NCI-H2081 treated with DMSO at 0.1 percent for 48 hours (cell line): ENCODE measurements at places on chromosomes 4 and X.

- no peak for DNase-seq
These were observed 275.8 kb upstream of the IL1RAPL1 start for GRCh38 chrX:28311466-28311865.

DNA sequence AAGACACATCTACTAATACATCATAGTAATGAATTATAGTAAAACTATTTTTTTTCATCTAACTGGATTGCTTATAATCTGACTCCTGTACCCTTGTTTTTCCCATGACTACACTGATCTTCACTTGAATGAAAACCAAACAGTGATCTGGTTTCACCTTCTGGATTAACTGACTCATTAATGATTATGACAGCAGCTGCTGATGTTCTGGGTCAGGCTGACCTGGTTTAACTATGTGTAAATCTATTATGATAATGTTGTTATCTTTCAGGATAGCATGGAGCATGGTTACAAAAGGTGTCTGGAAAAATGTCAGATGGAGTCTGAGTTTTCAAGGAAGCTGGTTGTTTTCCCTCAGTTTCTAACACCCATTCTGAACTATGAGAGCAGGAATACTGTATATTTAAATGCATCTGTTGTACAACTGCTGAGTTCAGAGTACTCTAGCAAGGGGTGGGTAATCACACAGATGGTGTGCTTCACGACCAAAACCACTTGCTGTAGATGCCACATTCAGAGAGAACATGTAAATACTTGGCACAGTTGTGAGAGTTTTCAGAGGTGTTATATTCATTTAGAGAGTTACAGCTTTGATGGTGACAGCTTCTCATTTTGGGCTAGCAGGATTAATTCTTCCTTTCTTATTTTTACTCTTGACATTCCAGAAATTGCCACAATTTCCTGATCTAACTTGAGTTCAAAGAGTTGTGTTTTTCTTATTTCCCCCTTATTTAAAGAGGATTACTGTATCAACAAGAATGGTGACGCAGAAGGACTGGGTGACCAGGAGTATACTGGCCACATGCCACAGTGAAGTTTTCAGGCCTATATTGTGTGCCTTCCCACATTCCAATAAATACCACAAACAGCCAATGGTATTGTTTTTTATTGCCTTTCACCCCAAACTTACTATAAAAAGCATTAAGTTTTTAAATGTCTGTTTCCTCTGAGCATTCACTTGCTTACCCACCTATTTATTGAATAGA, 249.7 kb upstream of the TET2 start:
- DNase-seq: no peak

- no peak for DNase-seq
These were observed 707.5 kb upstream of the ACTRT1 start for GRCh38 chrX:128759745-128760144.

DNA sequence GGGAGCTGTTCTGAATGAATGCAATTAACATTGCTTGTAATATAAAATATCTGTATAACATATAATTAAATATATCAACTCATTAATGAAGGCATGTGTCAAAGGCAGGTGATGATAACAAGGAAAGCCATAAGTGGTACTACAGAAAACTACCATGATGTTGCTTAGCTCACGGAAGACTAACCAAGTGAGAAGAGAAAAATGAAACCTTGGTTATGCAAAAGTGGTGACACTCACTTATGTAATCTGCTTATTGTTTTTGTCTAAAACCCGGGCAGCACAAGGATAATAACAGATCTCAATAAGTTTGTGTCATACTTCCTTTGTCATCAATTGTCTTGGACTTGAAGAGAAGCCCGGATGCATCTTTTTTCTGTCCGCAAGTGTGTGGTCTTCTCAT, 156.4 kb downstream of the HS6ST2 start:
- DNase-seq: no peak

DNA sequence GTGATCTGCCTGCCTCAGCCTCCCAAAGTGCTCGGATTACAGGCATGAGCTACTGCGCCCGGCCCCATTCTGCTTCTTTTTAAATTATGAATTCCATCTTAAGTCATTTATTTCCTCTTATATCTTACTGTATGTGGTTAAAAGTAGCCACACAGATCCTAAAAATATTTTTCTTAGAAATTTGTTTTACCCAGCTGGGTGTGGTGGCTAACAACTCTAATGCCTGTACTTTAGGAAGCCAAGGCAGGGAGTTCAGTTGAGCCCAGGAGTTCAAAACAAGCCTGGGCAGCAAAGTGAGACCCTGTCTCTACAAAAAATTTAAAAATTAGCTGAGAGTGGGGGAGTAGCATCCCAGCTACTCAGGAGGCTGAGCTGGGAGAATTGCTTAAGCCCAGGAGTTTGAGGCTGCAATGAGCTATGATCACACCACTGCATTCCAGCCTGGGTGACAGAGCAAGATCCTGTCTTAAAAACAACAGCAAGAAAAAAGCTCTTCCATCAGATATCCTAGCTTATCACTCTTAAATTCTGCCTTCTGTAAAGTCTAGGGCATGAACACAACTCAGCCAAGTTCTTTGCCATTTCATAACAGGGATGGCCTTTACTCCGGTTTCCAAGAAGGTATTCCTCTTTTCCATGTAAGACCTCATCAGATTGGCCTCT, 15.1 kb upstream of the AFF1 start:
- DNase-seq: no peak

DNA sequence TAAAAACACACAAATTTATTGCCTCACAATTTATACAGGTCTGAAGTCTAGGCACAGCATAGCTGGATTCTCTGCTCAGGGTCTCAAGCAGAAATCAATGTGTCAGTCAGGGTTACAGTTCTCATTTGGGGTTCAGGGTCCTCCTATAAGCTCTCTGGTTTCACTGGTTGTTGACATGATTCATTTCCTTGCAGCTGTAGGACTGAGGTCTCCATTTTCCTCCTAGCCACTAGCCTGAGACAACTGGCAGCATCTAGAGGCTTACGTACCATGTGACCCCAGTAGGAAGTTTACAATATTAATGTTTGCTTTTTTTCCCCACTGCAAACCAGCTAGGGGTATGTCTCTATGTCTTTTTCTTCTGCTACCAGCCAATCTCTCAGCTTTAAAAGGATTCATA, 102.5 kb downstream of the CPEB2 start:
- no peak for DNase-seq

DNA sequence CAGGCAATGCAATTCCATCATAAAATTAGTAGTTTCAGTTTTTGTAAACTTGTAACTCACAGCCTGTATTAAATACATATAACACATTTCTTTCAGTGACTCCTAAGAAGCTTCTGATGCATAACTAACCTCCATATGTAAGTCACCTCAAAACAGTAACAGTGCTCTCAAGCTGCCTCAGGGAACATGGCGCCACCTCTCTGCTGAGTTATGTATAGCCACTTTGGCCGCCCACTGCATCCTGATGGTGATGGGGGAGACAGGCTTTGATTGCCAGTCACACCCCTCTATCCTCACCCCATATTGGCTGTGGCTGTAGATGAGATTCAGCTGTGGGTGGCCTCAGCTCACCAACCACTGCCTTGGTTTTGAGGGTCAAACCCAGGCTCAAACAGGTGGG, 54.3 kb downstream of the LRBA start:
- DNase-seq: no peak

GRCh38 chr4:164508097-164508496, 245.8 kb upstream of the SMIM31 start:
- no peak for DNase-seq

GRCh38 chrX:150213481-150214030, 149.6 kb upstream of the MAMLD1 start:
- DNase-seq: no peak

DNA sequence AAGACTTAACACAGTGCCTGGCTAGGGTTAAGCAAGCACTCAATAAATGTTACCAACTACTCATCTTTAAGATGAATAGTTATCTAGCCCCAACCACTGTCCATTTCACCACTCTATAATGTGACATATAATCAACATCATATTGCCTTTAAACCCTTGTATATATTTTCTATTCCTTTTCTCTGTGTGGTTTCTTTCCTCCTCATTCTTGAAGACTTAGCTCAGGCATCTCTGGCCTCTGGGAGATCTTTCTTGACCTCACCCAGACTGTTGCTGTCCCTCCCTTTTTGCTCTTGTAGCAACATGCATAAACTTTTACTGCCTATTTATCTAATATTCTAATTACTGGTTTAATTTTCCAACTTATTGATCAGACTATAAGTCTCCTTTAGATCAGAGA, 249.9 kb upstream of the MAB21L2 start:
- no peak for DNase-seq

DNA sequence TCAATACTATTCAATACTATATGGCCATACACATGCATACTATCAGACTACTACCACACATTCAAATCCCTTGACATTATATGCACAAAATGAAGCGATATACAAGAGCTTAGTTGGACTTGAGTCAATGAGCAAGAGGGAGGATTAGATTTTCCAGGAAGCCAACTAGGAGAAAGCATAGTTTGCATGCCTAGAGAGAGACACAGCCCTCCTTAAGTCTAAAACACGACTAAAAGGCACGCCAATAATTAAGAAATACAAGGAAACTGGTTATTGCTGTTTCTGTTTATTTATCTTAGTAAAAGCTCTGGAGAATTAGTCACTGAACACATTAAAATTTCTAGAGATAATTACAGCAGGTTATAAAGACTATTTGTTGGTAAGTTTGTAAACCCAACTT, 21.8 kb downstream of the MBNL3 start:
- DNase-seq: no peak

GRCh38 chrX:74450803-74451449, 29.6 kb downstream of the SLC16A2 start:
- DNase-seq: no peak

GRCh38 chr4:173821876-173822275, 291.8 kb upstream of the HAND2 start:
- DNase-seq: no peak

- DNase-seq: no peak
These were observed 11.0 kb upstream of the CLDN24 start for GRCh38 chr4:183333202-183333601.

- no peak for DNase-seq
These were observed 38.0 kb downstream of the NUP62CL start for GRCh38 chrX:107168257-107168656.

DNA sequence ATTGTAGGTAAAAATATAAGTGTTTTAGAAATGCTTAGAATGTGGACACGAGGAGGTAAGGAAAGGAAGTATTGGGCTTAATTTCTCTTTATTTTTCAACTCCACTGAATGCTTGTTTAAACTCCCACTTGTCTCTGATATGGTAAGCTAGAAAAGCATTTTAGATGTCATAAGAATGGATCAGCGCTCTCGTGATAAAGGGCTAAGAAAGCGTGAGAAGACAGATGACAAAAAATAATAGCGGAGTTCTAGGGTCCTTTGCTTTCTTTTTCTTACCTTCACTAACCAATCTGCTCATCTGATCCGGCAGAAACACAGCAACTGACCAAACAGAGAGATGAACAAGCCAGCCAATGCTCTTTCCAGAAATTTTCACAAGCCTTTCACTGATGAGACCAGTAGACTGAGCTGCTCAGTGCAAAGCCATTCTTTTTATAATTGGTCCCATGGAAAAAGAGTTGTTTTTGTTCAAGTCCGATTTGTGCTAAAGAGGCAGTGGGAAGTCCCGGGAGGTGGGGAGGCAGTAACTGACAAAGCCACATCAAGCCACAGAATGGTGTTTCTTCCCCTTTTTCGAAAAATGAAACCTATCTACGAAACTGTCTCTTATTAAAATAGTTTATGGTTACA, at the start of gene TASL:
TSS of gene TASL (minus strand) at position 405 of the 630 bp plus-strand sequence. CDS start 17,411 bp downstream, outside the sequence.
- DNase-seq: no peak

DNA sequence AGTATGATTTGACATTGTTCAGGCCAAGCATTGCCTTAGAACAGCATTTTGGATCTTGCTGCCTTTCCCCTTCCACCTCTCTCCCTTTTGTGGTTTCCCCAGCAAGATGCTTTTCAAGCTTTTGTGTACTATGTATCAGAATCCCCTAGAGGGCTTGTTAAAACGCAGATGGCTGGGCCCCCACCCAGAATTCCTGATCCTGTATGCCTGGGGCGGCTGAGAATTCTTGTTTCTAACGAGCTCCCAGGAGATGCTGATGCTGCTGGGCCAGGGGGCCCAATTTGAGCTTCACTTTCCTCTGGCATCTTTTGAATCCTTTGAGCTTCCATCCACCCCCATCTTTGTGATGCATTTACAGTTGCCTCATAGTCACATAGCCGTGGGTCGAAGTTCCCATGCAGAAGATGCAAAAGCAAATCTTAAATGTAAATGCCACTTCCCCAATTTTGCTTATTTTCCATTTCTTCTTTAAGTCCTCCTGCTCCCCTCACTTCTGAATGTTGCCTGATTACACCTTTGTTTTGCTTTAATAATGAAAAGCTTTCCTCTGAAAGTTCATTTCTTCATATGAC, 18.5 kb downstream of the HCCS start:
- no peak for DNase-seq

DNA sequence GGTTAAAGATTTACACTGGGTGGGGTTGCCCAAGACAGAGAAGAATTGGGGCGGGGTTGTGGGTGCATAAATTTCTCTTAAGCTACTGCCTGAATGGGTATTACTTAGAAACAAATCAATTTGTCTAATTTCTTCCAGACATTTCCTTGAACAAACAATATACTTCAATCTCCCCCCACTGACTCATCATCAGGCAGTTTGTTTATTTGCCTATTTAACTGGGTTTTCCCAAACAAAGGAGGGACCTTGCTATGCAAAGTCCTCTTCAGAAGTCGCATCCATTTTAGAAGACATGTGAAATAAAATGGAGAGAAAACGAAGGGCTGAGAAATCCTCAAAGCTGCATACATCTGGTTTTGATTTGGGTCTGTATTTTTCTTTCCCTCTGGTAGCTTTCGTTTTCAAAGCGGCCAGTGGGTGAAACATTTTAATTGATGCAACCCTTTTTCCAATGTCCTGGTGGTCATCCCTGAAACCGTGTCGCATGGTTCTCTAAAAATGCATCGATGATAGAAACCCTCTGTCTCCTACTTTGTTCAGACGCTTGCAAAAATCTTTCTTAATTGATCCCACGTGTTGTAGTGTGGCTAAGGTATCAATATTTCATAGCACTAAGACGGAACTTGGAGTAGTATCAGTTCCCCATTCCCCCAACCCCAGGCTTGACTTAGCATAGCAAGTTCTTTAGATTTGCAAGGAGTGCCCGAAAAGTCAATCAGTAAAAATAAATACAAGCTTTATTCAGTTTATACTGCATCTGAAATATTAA, 115.1 kb upstream of the MXRA5 start:
- DNase-seq: no peak

- DNase-seq: no peak
These were observed 105.0 kb downstream of the HMX1 start for GRCh38 chr4:8766610-8767009.

DNA sequence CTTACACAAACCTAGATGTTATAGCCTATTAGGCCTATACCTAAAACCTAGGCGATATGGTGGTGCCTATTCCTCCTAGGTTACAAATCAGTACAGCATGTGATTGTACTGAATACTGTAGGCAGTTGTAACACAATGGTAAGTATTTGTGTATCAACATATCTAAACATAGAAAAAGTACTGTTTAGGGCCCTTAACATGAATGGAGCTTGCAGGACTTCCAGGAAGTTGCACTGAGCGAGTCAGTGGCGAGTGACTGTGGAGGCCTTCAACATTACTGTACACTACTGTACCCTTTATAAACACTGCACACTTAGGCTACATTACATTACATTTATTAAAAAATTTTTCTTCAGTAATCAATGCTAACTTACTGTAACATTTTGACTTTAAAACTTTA, 37.8 kb downstream of the WWC2 start:
- DNase-seq: no peak

- no peak for DNase-seq
These were observed 32.5 kb downstream of the SCML1 start for GRCh38 chrX:17769701-17770269.
